Thoracic aorta (tissue), 2 donors: ENCODE measurements at places on chromosomes 6 and 20. TPM values are rescaled to one million over a fixed set of nuclear protein-coding genes. Genes with fewer than 3 reads are reported as not detected.
A peak's percentile ranks its signal among the peaks of the same experiment; 100 is the strongest.

GRCh38 chr6:50305660-50306059 lies 255.9 kb upstream of the DEFB112 start:
- no peak overlapping the region for H3K4me3 ChIP-seq
- DNase-seq = no peak
- no peaks in the 10 kb centered on the region for H3K36me3 ChIP-seq
- no peaks in the 10 kb centered on the region for H3K27me3 ChIP-seq
- H3K27ac ChIP-seq = no peak overlapping the region

GRCh38 chr6:135871878-135872277 lies 20.4 kb downstream of the PDE7B start:
- H3K36me3 ChIP-seq = no peaks in the 10 kb centered on the region
- H3K4me3 ChIP-seq = no peak overlapping the region
- no peaks in the 10 kb centered on the region for H3K27me3 ChIP-seq
- H3K27ac ChIP-seq = no peak overlapping the region
- no peak for DNase-seq

DNA sequence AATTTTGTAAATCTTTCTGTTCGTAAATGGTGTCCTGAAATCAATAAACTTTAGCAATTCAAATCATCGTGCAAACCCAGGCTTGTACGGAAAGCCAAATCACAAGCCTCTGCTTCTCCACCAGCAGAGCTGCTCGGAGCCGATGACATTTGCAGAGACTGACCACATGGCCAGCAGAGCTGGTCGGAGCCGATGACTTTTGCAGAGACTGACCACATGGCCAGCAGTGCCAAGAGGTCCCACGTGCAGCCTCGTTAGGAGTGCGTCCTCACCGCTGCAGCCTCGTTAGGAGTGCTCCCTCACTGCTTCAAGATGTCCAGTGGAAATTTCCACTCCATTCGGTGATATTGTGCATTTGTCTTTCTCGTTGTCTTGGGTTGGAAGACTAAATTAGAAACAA lies 28.5 kb downstream of the SMOC2 start:
- no peak overlapping the region for H3K27ac ChIP-seq
- no peak for DNase-seq
- H3K4me1 ChIP-seq = peaks cover 9% of the 10 kb centered on the region
- no peak overlapping the region for H3K4me3 ChIP-seq

GRCh38 chr6:1081551-1082284 lies 230.2 kb upstream of the FOXQ1 start:
- no peaks in the 10 kb centered on the region for H3K4me1 ChIP-seq
- H3K36me3 ChIP-seq = no peaks in the 10 kb centered on the region
- no peak for DNase-seq
- H3K27me3 ChIP-seq = no peaks in the 10 kb centered on the region
- H3K4me3 ChIP-seq = no peak overlapping the region
- no peak overlapping the region for H3K27ac ChIP-seq

DNA sequence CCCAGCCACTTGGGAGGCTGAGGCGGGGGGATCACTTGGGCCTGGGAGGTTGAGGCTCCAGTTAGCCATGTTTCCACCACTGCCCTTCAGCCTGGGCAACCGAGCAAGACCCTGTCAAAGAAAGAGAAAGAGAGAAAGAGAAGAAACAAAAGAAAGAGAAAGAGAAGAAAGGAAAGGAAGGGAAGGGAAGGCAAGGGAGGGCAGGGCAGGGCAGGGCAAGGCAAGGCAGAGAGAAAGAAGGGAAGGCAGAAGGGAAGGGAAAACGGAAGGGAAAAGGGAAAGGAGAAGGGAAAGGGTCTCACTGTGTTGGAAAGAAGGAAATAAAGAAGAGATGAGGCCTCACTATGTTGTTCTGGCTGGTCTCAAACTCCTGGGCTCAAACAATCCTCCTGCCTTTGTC lies 47.8 kb upstream of the PBOV1 start:
- H3K4me1 ChIP-seq = no peaks in the 10 kb centered on the region
- DNase-seq = no peak
- no peaks in the 10 kb centered on the region for H3K36me3 ChIP-seq
- H3K4me3 ChIP-seq = no peak overlapping the region
- H3K27ac ChIP-seq = no peak overlapping the region

- no peaks in the 10 kb centered on the region for H3K27me3 ChIP-seq
- no peak for DNase-seq
Observed at GRCh38 chr6:138107752-138108592, 753 bp upstream of the PERP start.

- DNase-seq = peak; percentile 67
- peaks cover 15% of the 10 kb centered on the region for H3K4me1 ChIP-seq
- peak overlapping the region; percentile 30 for H3K27ac ChIP-seq
- no peaks in the 10 kb centered on the region for H3K36me3 ChIP-seq
- H3K4me3 ChIP-seq = peak overlapping the region; percentile 14
Observed at GRCh38 chr6:36666826-36667591, 11.5 kb upstream of the CDKN1A start.

DNA sequence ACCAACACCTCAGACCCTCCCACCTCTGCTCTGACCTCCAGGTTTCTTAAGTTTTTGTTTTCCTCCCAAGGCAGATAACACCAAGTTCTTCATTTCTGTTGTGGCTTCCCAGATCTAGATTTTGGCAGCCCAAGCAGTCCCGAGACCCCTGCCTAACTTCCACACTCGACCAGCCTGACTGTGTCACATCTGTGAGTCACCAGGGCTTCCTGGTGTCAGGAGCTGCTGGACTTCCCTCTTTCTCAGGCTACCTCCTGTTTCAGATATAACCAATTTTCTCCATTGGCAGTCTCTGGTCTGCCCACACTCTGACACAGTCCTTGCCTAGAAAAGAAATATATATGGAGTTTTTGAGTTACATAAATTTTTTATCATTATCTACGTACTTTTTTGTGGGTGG lies 46.1 kb upstream of the CCN6 start:
- H3K4me1 ChIP-seq = no peaks in the 10 kb centered on the region
- no peak overlapping the region for H3K4me3 ChIP-seq
- no peak overlapping the region for H3K27ac ChIP-seq
- H3K36me3 ChIP-seq = no peaks in the 10 kb centered on the region

Gene PBOV1
- not detected for total RNA-seq

Gene RHAG
- total RNA-seq = not detected

Gene UNC5CL
- 7.9 TPM for total RNA-seq

Gene SASH1
- 82.3 TPM for total RNA-seq
